ENCODE measurements at places on chromosomes 3 and 15.

DNA sequence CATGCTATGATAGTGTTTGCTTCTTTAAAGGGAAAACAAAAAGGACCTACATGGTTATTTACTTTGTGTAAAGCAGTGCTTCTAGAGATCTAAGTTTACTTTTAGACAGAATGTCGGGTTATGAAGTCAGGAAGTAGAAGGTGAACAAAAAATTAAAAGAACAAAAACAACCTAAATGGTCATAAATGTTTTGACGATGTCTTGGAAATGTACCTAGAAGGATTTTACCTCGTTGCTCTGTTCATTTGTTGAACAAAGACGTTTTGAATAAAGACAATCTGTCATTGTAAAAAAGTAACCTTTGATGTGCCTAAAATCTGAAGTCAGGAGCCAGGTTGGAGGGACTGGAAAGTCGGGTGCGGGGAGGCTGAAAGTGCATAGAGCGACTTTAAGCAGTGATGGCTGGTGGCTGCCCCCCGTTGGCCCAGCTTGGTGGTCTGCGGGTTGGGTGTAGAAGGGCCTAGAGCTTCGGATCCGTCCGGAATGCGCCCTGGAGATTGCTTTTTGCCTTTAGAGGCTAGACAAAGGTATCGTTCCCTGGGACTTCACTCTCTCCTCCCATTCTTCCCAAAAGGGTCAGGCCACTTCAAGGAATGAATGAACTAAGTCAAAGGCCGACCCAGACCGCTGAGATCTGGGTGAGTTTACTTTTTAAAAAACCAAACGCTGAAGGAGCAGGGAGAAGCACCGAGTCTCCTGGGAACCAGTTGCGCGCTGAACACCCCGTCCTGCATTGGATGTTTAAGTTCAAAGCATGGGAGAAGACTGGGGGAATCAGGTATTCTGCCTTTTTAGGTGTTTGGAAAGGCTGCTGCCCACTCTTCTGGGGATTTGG lies 2.1 kb downstream of the SOX14 start:
- DNase-seq, result no peak

- DNase-seq, result no peak
These were observed 176.0 kb upstream of the CRBN start for GRCh38 chr3:3355442-3355841.

- DNase-seq, result no peak
These were observed 218.0 kb downstream of the ZNF385D start for GRCh38 chr3:21533002-21533401.

GRCh38 chr3:53671192-53671960 lies 174.8 kb downstream of the CHDH start:
- no peak for DNase-seq

Measured in activated T-cell treated with anti-CD3 and anti-CD28 coated beads for 4 hours (primary cell).